ENCODE measurements at places on chromosomes 3 and 15.

DNA sequence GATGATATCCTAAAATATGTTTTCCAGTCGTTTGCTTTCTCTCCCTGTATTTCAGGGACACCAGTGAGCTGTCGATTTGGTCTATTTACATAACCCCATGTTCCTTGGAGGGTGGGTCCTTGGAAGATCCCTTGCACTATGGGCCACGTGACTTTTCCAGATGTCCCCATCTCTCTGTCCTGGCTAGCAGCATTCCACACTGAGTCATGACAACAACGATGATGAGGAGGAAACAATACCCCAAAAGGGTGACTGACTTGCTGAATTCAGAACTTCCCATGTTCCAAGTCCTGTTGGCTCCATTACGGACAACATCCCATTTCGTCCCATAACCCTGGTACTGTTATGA lies 134.3 kb downstream of the NSMCE3 start:
- no peak for DNase-seq

- DNase-seq, result no peak
Measured at GRCh38 chr3:114892131-114892879, 254.8 kb downstream of the ZBTB20 start.

DNA sequence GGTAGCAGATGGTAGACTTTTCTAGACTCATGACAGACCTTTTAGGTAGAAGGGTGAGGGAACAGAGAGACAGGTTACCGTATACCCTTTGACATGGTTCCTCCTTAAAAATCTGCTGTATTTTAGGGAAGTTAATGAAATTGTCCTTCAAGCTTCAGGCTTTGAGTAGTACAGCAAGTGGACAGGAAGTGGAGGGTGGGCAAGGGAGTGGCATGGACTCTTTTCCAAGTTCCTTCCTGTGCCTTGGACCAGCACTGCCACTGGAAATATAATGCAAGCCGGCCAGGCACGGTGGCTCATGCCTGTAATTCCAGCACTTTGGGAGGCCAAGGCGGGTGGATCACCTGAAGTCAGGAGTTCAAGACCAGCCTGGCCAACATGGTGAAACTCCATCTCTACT lies 156.1 kb upstream of the LRRFIP2 start:
- no peak for DNase-seq

GRCh38 chr3:27244374-27244773 lies 124.8 kb downstream of the NEK10 start:
- DNase-seq, result no peak

DNA sequence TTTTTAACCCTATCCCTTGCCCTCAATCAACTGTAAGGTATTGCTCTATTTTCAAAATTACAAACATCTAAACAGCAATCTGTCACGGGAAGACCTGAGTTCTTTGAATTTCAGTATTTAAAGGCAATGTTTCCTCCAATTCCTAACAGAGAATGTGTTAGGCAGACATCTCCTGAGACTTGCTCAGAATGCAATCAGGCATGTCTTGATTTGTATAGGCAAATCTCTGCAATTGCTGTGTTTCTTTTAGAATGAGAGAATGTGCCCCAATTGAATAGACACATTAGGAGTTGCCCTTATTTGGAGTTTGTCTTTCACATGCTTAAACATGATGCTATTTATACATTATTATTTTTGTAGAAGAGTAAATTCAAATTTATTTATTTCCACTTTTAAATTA lies 205.6 kb downstream of the CADM2 start:
- DNase-seq, result no peak

DNA sequence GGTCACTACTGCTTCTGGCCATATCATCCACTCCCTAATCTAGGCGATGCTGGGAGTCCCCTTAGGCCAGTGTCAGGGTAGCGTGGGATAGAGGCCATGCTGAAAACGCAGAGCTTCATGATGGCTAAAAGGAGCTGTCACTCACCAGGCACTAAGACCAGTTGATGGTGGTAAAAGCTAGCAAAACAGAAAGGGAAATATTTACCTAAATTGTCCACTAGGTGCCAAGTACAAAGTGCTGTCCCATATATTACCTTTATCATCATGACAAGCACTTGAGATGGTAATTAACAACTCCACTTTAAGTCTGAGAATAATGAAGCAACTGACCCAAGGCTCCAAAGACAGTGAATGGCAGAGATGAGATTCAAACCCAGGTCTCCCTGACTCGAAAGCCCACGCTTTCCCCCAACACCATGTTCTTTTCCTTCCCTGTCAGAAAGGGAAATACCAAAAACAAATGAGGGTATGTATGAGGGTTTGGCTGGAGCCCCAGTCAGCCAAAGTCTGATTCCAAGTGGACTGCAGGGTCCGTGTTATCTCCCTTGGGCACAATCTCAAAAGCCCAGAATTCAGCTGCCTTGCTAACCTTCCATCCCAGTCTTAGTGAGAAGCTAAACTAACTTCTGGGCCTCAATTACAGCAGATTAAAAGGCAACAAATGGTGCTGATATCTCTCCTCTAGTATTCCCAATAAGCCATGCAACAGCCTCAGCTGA lies 84.7 kb downstream of the RBPMS2 start:
- no peak for DNase-seq

DNA sequence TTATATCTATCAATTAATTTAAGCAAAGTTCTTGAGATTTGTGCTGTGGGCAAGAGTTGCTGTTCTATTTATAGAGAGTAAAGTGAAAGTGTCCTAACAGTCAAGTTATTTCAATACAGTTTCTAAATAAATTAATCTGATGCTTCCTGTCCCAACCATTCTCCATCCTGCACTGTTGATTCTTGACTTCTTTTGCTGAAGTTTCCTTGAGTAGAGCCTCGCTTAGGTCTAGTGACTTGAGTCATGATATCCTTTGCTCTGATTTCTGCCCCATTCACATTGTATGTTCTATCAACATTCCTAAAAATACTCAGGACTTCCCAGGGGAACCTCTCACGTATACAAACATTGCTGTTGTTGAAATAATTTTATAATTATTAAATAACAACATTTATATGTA lies 498.4 kb upstream of the ALCAM start:
- DNase-seq, result no peak

- no peak for DNase-seq
Measured at GRCh38 chr3:188059351-188059750, 94.6 kb upstream of the LPP start.

GRCh38 chr3:19769694-19770093 lies 164.3 kb downstream of the EFHB start:
- DNase-seq, result no peak

GRCh38 chr3:138944929-138945708 lies 1.8 kb downstream of the FOXL2 start:
- no peak for DNase-seq

GRCh38 chr3:43423142-43423541 lies 136.8 kb downstream of the SNRK start:
- no peak for DNase-seq

GRCh38 chr15:99014803-99015697 lies 7.5 kb upstream of the PGPEP1L start:
- DNase-seq, result peak; percentile 2

DNA sequence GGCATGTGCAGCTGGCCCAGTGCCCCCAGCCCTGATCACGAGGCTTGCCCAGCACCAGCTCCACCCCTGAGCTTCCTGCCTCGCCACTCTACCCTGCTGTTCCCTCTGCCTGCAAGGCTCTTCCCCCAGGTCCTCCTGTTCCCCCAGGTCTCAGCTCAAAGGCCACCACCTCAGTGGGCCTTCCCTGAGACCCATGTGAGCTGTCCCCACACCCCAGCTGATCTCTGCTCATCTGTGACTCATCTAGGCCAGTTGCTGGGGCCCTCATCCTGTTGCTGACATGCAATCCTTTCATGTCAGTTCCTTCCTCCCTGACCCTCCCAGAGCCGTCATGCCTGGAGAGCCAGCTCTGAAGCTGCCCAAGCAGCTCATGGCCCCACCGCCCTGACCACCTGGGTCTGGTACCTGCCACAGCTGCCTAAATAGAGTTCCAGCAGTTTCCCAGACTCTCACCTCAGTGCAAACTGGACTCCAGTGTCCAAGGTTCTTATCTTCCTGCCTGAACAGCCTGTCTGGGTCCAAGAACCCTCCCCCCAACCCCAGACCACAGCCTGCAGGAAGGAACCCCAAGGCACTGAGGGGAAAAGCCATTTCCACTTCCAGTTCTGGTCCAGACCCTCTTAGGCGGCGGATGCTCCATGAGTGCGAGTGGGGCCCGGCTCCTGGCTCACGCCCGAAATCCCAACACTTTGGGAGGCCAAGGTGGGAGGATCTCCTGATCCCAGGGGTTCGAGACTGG lies 116.6 kb upstream of the IQSEC1 start:
- DNase-seq, result peak; percentile 31

DNA sequence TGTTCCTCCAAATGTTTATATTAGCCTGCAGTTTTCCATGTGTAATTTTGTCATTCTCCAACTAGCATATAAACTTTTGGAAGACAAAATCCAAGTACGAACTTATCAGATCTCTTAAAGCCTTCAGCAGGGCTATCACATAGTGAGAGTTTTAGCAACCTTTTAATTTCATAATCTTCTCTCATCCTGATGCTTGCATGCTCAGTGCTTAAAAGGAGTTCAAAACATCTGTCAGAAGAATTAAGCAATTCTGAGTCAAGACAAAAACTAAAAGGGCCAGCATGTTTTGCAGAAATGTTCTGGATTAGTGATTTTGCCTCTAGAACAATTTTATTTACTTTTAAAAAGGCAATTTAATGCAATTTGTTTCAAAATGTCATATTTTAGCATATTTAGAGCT lies 73.4 kb upstream of the SLC2A2 start:
- no peak for DNase-seq

- DNase-seq, result no peak
Measured at GRCh38 chr15:48880070-48880634, 2.2 kb downstream of the EID1 start.

GRCh38 chr15:52749258-52749657 lies 40.9 kb downstream of the ONECUT1 start:
- DNase-seq, result no peak

DNA sequence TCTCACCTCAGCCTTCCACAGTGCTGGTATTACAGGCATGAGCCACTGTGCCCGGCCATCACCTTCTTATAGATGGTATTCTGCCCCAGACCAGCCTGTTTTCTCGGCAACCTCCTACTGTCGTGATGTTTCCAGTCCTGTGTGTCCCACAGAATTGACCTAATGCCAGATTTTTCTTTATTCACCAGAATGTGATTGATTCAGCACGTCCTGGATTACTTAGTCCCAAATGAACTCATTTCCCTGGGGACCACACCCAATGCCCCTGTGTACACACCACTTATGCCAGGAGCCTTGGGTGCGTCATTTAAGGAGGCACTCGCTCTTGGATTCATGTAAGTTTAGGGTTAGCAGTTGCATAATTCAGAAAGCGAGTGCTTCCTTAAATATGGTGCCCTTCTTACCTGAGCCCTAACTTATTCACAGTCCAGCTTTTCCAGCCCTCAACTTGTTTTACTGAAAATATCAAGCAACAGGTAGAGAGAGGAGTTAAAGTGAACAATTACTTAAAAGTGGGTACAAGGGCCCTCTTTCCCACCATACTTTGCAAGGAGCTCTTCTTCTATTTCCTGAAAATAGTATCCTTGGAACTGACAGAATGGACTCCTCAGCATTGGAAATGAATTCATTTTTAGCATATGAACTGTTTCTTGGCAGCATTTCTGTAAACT lies 64.6 kb upstream of the UBE2E1 start:
- no peak for DNase-seq

- no peak for DNase-seq
Measured at GRCh38 chr3:61589856-61590255, 28.5 kb downstream of the PTPRG start.

DNA sequence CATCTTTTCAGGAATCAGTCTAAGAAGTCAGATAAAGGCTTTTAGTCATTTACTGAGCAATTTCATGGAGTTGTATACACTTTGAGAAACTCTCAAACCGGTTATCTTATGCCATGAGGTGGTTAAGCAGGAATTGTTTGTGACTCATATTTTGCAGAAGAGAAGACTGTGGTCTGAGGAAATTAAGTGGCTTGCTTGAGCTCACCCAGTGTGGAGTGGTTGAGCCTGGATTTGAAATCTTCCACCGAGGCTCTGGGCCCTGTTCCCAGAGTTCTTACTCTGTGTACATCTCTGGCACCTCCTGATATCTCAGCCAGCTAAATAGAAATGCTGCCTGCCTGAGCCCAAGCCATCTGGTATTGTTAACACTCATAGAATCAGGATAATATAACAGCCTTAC lies 37.8 kb upstream of the BCL6 start:
- DNase-seq, result no peak

- no peak for DNase-seq
Measured at GRCh38 chr3:12323237-12323636, 34.4 kb downstream of the PPARG start.

DNA sequence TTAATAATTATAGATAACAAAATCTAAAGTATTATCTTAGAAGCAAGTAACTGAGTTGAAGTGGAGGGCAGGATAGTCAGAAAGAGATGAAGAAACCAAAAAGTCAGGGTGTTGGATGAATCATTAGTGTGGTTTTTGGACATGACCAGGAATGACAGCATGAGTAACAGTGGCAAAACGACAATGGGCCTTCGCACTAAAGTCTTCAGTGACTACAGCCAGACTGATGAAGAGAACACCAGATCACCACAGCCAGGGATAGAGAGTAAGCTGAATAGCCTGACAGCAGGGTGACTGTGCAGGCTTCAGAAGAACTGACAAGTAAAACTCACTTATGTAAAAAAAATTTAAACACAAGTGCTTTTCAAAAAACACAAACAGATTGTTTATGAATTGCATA lies 96.0 kb upstream of the MELTF start:
- no peak for DNase-seq

- peak; percentile 57 for DNase-seq
Measured at GRCh38 chr3:46695177-46695961, 1.9 kb upstream of the ALS2CL start.

GRCh38 chr3:159898147-159898546 lies 90.5 kb upstream of the IL12A start:
- DNase-seq, result no peak

- no peak for DNase-seq
Measured at GRCh38 chr15:57570340-57570739, 21.4 kb upstream of the MYZAP start.

- no peak for DNase-seq
Measured at GRCh38 chr3:140630366-140630765, 47.5 kb upstream of the TRIM42 start.

DNA sequence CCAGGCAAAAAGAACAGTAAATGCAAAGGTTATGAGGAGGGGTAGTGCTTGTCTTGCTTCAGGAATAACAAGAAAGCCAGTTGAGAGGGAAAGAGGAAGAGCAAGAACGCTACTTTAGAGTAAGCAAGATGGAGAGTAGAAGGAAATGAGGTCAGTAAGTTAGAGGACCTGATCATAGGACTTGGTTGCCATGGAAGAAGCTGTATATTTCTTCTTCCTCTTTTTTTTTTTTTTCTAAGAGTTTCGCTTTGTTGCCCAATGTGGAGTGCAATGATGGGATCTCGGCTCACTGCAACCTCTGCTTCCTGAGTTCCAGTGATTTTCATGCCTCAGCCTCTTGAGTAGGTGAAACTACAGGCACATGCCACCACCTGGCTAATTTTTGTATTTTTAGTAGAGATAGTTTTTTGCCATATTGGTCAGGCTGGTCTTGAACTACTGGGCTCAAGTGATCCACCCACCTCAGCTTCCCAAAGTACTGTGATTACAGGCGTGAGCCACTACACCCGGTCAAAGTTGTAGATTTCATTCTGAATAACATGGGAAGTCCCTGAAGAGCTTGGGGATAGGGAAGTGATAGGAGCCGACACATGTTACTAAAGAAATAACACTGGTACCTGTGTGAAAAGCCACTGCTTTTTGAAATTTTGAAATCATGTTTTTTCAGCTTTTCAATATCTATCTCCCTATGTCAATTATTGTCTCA lies 527.9 kb upstream of the NAALADL2 start:
- DNase-seq, result no peak

GRCh38 chr3:52532517-52532837 lies 1.2 kb downstream of the NT5DC2 start:
- peak; percentile 31 for DNase-seq

Measured in CD4-positive, alpha-beta T cell treated with Interleukin-17A for 1 hour (primary cell).